ENCODE measurements at places on chromosomes 16 and 17.

DNA sequence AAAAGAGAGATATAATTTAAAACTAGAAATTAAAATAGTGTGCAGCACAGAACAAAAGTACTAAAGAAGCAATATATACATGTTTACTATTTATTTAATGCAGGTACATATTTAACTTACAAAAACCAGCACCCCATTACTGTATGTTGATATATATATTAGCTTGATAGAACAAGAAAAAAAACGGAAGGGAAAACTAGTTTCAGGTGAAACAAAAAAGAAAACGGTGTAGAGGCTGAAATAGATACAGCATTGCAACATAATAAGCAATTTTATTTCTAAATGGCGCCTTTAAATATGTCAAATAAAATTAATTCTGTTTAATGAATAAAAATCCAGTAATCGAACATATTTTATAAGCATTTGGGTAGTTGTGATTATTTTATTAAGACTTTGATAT is 3.9 kb downstream of the HNF1B start:
- peak; percentile 26 for DNase-seq

DNA sequence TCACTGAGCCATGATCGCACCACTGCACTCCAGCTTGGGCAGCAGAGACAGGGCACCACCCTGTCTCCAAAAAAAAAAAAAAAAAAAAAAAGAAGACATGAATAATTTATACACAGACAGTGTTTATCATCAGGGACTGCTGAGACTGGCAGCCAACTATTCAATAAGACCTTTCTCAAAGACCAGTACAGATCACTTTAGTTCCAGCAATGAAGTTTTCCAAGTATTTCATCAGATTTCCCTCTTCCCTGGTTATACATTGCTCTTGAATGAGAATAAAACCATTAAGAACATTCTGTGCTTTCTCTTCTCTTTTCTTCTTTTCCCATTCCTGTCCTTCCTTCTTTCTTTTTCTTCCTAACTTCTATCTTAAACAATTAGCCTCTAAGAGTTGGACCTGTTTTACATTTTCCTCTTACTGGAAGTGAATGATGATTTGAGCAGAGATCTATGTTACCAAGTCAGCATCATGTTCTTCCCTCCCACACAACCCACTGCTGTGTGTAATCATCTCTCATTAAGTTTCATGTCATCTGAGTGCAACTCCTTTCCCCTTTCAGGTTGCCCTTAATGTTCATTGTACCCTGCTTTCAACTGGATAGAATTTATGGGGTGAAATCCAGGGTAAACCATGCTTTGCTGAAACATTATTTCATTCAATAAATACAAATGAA is 35.9 kb upstream of the SMIM36 start:
- DNase-seq, result no peak

GRCh38 chr16:51763072-51763661 is 612.1 kb upstream of the SALL1 start:
- no peak for DNase-seq

GRCh38 chr17:45709728-45710288 is 74.3 kb upstream of the CRHR1 start:
- no peak for DNase-seq

All from muscle of back (tissue), 13 donors.